HEK293T (cell line): ENCODE measurements at places on chromosomes 2 and 18.

DNA sequence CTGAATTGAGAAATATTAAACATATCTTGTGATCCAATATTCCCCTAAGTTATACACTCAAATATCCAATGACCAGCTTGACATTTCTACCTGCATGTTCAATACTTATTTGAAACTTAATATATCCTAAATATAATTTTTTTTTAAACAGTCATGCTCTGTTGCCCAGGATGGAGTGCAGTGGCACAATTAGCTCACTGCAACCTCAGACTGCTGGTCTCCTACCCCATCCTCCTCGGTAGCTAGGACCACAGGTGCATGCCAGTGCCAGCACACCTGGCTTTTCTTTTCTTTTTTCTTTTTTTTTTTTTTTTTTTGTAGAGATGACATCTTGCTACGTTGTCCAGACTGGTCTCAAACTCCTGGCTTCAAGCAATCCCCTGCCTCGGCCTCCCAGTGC, 4.2 kb downstream of the KYNU start:
- no peak for DNase-seq

DNA sequence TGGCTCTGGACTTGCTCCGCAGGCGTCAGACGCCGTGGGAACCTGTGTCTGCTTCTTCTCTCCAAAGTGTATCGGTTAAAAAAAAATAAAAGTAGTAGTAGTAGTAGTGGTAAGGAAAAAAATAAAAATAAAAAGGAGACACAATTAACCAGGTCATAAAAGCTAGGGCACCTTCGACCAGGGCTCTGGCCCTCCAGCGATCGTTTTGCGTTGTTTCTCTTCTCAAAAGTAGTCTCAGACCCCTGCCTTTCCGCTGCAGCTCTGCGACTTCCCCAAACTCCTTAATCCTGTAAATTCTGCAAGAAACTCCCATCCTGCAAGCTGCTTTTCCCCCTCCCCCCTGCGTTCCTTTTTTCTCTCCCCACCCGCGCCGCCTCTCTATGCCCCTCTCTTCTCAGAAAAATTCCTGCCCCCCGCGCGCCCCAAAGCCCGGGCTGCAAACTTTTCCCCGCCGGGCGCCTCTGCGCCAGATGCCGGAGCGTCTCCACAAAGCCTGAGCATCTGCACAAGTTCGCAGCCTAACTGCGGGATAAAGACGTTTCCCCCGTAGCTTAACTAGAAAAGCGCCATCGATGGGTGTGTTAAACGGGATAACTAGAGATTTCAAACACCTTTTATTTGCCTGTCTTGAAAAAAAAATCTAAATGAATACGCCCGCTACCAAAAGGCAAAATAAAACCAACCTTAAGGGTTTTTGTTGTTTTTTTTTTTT, 1.8 kb upstream of the SALL3 start:
- DNase-seq, result no peak

- no peak for DNase-seq
Measured at GRCh38 chr2:11203480-11203879, 48.2 kb downstream of the SLC66A3 start.

- no peak for DNase-seq
Measured at GRCh38 chr18:47975105-47975504, 44.6 kb upstream of the SMAD2 start.

- DNase-seq, result no peak
Measured at GRCh38 chr2:69858261-69858660, 28.8 kb downstream of the GMCL1 start.

GRCh38 chr18:36360256-36360909, 62.9 kb downstream of the FHOD3 start:
- DNase-seq, result no peak

DNA sequence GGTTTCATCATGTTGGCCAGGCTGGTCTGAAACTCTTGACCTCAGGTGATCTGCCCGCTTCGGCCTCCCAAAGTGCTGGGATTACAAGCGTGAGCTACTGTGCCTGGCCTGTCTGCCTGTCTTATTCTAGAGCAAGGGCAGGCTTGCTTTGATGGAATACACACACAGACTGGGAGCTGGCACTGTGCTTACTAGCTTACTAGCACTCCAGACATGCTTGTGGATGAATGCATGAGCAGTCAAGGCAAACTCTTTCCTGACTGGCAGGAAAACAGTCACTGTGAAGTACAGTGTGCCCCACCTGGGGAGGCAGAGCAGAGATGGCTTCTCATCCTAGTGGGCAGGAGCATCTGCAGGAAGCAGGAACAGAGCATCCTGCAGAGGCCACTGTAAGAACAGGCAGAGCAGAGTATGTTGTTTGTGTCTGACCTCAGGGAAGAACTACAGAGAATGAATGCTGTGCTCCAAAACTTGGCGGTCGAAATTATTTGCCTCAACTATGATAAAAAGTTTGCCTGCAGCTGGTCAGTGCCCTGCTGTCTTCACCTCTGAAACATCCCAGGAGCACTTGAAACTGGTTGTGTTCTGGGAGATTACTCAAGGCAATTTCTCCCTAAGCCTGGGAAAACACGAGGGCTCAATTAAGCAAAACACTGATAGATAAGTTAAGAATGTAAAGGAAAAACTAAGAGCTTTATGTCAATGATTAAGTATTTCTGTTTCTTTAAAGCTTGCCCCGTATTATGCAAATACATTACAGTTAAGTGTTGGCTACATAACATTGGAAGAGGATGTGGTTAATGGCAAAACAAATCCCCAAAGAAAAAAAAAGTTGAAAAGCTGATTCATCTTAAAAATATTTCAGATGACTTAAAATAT, 102.4 kb downstream of the VAPA start:
- DNase-seq, result no peak

GRCh38 chr2:177074099-177074710, 138.4 kb upstream of the HNRNPA3 start:
- no peak for DNase-seq

- DNase-seq, result no peak
Measured at GRCh38 chr2:2107627-2108026, 223.4 kb downstream of the MYT1L start.

DNA sequence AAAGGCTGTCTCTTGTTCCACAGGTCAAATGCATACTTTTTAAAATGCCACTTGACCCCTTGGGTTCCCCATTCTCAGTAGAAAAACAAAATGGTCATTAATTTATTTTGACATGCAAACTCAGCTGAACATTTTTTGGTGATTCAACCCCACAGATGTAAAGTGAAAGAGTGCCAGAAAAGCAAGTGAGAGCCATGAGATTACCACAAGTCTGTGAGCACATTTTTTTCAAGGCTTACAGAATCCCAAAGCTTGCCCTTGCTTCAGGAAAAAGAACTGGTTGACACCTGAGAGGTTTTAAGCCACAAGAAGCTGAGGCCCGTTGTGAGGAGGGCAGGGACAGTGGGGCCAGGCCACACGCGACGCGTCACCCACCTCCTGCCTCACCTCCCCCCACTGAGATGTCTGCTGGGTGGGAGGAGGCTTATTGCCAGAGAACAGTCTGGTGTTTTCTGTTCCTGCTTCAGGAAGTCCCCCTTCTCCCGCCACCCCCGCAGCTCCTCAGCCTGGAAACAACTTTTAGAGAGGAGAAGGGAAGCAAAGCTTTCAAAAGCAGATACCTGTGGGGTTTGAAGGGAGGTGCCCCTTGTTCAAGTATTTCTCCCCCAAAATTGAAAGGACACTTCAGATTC, 70.4 kb upstream of the CYP1B1 start:
- DNase-seq, result peak; percentile 18

GRCh38 chr2:12819103-12819475, 102.4 kb downstream of the TRIB2 start:
- no peak for DNase-seq

DNA sequence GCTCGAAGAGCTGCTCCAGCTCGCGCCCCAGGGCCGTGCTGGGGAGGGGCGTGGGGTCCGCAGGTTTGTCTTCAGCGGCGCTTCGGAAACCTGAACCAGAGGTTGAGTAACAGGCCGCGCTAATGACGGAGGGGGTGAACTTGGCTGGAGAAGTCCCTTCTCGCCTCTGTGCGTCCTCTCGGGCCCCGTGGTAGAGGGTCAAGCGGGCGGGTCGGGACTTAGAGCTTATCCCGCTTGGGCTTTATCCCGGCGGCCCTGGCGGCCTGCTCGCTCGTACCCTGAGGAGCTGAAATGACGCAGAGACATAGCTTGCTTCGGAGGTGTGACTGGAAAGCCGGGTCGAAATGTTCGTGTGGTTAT, 479 bp downstream of the RNMT start:
- peak; percentile 23 for DNase-seq

DNA sequence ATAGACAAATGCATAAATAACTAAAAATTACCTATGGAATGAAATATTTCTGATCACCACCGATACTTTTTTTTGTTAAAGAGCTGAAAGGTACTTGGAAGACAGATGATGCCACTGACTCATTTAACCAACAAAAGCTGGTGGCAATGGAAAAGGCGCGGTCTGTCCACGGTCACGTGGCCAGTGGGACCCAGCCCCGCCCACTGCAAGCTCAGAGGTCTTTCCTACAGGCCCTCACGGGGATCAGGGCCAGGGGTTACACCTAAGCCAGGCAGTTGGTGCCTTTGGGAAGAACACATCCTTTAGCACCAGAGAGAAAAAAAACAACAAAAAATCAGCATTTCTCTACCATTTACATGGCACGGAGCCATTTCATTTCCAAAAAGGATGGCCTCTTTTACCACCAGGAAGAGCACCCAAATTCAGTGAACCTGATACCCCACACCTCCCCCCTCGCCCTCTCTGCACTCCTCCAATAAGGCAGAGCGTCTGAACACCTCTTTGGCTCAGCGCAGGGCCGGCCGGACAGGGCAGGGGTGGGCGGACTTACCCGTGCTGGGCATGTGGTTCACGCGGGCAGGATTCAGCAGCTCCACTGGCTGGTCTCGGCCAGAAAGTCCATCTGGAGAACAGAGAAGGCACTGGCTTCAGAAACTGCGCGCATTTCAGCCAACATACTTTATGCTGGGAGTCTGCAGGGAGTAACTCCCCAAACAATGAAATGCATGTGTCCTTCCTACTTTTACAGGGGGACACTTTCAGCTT, 164.6 kb downstream of the HDAC4 start:
- DNase-seq, result no peak

- DNase-seq, result no peak
Measured at GRCh38 chr2:98503481-98504105, 58.9 kb downstream of the INPP4A start.

DNA sequence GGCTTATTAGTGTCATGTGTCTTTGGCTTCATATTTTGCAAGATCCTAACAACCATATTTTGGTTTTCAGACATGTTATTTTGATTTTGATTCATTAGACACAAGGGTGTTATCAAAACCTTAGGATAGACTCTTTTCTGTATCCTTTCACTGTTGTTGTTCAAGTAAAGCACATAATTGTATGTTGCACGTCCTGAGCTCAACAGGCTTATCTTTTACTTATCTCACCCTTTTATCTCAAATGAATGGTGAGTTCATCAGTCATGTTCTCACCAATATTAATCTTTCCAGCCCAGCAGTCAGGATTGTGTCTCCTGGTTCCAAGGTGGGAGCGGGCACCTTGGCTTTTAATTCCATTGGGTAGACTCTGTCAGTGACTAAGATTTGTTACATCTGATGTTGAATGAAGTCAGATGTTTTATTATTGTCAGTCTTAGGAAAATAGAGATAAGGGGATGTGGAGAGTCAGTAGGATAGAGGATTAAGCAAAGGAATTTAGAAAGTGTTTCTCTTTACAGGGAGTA, 11.9 kb downstream of the GPN1 start:
- DNase-seq, result no peak

- DNase-seq, result no peak
Measured at GRCh38 chr2:101725515-101726192, 28.1 kb downstream of the MAP4K4 start.

GRCh38 chr2:96819128-96819875, 3.2 kb downstream of the CNNM3 start:
- DNase-seq, result no peak

- DNase-seq, result no peak
Measured at GRCh38 chr2:77314721-77315120, 207.5 kb downstream of the LRRTM4 start.

GRCh38 chr2:145815933-145816332, 1296.0 kb upstream of the ZEB2 start:
- DNase-seq, result no peak

- DNase-seq, result no peak
Measured at GRCh38 chr2:144248350-144249034, 271.4 kb downstream of the ZEB2 start.

GRCh38 chr2:188880740-188881139, 93.4 kb upstream of the COL3A1 start:
- no peak for DNase-seq

- no peak for DNase-seq
Measured at GRCh38 chr2:130300258-130300969, 42.3 kb upstream of the IMP4 start.

DNA sequence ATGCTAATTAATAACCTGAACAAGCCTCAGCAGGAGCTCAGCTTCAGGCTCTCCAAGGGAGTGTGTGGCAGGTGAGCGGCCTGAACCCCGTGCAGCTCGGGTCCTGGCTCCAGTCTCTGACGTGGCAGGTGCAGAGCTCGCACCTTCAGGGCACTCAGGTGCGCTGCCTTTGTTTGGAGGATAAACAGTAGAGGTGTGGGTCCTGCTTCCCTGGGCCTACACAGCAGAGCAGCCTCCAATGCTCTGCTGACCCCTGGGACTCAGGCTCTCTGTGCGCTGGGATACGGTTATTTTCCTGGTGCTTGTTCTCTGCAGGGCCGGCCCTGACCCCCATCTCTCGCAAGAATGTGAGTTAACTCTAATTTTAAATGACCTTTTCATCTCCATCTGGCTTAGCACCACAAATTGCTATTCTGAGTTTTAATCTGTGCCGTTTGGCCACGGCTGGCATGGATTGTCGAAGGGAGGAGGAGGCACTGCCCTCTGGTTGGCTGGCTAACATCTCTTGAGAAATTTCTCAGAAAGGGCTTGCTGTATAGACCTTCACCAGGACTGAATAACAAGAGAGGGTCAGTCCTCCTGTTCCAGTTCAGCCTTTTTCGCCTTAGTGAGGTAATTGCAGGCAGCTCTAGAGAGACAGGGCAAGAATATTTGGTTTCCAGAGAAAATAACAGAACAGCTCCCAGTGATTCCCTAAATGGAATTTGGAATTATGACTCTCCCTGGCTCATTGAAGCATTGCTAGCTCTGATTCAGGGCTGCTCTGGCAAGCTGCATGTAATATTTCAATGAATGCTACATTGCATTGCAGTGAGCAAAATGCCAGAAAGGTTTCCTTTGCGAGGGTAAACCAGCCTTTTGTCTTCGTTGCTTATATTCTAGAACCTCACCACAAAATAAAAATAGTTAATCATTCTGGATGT, 161.8 kb downstream of the DCDC2C start:
- DNase-seq, result no peak

DNA sequence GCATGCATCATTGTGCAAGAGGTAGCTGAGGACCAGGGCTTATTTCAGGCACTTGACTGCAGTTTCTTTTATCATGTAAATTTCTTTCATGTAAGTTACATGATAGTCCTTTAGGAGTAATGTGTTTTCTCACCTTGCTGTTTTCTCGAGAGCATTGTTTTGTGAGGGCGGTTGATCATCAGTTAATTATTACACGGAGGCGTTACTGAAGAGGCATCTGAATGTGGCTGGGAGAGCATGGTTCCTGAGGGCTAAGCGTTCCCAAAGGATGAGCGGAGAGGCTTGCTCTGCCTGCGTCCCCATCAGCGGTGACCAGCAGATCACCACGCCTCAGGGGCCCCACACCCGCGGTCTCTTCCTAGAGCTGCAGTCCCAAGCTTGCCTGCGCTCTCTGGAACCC, 156.1 kb upstream of the NFATC1 start:
- DNase-seq, result no peak
